ENCODE measurements at places on chromosomes 2 and 18.

GRCh38 chr18:40673150-40673549 lies 1281.9 kb upstream of the PIK3C3 start:
- no peak for DNase-seq

DNA sequence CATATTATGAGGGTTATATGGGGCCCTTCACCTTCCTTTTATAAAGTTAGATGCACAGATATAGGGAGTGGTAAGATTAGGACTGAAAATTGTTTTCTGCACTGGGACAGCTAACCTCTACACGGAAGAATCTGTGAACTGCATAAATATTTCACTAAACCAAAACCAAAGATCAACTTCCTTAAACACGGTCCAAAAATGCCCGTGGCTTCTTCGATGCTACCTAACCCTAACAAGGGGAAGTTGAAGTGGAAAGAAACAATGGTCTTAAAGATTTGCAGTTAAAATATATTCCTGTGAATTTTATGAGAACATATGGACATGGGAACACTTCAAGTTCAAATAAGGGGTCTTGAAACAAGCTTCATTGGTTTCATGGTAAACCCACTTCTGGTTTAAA lies 33.3 kb upstream of the PAX3 start:
- no peak for DNase-seq

DNA sequence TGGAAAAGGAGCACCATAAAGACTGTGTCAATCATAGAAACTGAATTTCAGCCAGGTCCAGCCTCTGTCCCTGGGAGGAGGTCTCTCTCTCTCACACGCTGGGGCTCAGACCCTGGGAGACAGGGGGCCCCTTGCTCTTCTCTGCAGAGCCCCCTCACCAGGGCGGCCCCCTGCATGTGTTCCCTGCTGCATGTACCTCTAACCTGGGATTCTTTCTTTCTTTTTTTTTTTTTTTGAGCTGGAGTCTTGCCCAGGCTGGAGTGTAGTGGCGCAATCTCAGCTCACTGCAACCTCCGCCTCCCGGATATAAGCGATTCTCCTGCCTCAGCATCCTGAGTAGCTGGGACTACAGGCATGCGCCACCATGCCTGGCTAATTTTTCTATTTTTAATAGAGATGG lies 46.5 kb downstream of the TPO start:
- DNase-seq = no peak

GRCh38 chr18:3529601-3530000 lies 79.6 kb downstream of the TGIF1 start:
- no peak for DNase-seq

DNA sequence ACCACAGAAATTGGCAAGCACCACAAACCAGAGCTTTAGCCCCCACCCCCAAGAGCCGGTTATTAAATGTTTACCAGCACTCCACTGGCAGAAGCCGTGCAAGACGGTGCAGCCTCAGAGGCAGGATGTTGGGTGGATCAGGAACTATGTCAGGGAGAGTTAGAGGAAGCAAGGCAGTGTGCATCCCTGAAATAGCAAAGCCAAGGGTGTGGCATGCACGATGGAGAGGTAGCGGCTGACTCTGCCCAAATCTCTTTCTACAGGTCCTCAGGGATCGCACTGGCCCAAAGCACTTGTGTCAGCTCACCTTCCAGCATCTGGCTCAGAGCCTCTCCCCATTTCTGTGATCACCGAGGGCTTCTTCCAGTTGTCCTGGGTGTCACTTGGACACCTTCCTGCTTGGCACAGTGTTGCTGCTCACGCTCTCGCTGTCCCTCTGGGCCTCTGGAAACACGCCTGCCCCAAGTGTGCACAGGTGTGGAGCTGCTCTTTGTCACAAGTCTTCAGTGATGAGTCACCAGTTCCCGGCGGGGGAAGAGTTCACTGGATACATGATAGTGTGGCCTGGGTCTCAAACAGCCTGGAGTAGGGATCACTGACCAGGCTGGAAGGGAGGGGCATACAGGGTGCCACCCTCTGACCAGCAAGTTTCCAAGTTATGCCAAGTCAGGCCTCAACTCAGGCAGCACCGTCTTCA lies 17.3 kb upstream of the B3GNT7 start:
- DNase-seq = no peak

GRCh38 chr2:171652416-171652785 lies 34.9 kb upstream of the DYNC1I2 start:
- no peak for DNase-seq

- no peak for DNase-seq
Measured at GRCh38 chr18:6363216-6363615, 51.5 kb downstream of the L3MBTL4 start.
